Stomach (tissue), 19 donors: ENCODE measurements at places on chromosomes 13 and 19. TPM values are rescaled to one million over a fixed set of nuclear protein-coding genes. Genes with fewer than 3 reads are reported as not detected.

The DOCK6 gene
- total RNA-seq, result 32.1 TPM

DNA sequence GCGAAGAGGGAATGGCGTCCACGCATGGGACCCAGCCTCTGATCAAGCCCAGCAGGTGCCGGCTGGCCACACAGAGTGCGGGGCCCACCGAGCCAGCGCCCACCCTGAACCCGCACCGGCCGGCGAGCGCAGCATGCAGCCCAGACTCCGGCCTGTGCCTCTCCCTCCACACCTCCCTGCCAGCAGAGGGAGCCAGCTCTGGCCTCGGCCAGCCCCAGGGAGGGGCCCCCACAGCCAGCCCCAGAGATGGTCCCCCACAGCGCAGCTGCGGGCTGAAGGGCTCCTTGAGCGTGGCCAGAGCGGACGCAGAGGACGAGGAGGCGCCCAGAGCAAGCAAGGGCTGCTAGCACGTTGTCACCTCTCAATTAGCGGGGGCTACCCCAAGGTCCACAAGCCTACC is 904.5 kb downstream of the SLITRK6 start:
- no peak for DNase-seq

GRCh38 chr13:63636316-63636993 is 2220.8 kb upstream of the PCDH20 start:
- DNase-seq, result peak; percentile 18

DNA sequence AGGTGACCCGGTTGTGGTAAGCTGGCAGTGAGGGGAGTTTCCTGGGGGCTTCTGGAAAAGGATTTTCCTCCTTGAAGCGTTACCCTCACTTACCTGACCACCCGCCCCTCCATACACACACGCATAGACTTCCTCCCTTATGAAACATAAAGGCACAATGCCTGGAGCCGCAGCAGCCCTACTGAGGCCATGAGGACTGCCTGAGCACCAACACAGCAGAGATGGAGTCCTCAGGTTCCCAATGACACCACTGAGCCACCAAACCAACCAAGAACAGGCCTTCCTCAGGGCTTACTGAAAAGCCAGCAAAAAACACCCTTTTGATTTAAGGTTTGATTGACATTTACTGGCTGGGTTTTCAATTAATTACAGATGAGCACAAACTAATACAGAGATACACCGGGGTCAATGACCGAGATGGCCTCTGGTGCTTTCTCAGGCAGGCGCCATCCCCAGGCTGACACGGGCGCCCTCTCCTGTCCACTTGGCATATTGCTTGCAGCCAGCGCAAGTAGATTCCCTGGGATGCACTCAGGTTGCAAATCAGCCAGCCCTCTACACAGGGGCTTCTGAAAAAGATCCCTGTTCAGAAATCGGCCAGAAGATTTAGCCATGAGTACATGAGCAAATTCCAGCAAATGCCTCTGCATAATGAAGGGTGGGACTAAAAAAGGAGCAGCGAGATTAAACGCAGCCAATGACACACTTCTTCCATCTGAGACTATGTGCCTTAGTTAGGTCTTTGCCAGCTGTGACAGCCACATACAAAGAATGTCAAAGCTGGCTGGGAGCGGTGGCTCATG is 14.8 kb downstream of the OPA3 start:
- DNase-seq, result peak; percentile 72

- DNase-seq, result no peak
These were observed 8.2 kb downstream of the LAMP1 start for GRCh38 chr13:113305208-113305607.

The ZNF560 gene
- total RNA-seq, result not detected

DNA sequence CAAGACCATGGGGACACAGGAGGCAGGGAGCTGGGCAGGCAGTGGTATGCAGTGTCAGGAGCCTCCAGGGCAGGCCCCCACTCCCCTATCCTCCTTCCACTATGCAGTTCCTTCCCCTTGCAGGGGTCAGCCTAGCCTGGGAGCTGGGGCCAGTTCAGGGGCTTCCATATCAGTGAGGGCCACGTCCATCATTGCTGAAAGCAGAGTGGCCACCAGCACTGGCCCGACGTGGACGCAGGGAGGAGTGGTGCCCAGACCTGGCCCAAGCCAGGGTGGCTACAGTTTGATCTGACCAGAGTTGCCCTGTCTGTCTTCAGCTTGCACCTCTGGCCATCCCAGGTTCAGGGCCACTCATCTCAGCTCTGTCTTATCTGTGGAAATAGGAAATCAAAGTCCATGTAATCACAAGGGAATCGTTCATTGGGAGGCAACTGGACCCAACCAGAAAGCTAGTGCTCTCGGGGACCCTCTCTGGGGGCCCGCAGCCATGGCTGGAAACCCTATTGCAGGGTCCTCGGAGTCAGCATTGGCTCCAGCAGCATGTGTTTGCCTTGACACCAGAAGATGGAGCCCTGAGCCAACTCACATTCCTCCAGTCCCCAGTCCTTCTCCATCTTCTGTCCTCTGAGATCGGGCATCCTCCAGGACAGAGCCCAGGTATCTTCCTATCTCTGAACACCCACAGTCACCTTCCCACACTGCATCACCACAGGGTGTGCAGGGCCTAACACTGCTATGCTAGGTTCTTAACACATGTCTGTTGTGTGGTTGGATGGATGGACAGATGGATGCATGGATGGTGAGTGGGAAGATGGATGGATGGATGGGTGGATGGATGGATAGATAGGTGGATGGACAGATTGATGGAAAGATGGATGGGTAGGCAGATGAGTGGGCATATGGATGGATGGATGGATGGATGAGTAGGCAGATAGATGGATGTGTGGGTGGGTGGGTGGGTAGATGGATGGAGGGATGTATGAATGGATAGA is 75.7 kb upstream of the KCTD15 start:
- DNase-seq, result no peak

- DNase-seq, result no peak
These were observed 39.8 kb upstream of the SLC15A1 start for GRCh38 chr13:98792321-98792720.

The SBSN gene
- total RNA-seq, result not detected

DNA sequence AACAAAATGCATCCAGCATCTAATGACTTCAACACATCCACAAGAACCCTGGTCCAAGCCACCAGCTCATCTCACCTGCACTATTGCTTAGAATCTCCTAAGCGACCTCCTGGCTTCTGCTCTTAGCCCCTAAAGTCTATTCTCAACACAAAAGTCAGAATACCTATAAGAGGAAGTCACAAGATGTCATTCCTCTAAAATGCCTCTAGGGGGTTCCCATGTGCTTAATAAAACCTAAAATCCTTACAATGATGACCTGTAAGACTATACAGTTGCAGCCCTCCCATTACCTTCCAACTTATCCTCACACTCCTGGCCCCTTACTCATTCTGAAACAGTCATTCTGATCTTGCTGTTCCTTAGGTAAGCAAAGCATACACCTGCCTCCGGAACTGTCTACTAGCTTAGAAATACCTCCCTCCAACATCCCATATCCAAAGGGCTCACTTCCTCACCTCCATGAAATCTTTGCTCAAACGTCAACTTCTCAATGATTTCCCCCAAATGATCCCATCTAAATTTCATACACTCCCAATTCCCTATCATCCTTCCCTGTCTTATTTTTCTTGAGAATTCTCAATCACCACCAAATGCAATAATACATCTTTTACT is 10.0 kb downstream of the ATP7B start:
- no peak for DNase-seq

- DNase-seq, result peak; percentile 83
These were observed 23.9 kb upstream of the OXGR1 start for GRCh38 chr13:97018029-97018819.

- DNase-seq, result no peak
These were observed 8.8 kb downstream of the CCDC70 start for GRCh38 chr13:51870616-51871015.

The PNMA8B gene
- not detected for total RNA-seq

DNA sequence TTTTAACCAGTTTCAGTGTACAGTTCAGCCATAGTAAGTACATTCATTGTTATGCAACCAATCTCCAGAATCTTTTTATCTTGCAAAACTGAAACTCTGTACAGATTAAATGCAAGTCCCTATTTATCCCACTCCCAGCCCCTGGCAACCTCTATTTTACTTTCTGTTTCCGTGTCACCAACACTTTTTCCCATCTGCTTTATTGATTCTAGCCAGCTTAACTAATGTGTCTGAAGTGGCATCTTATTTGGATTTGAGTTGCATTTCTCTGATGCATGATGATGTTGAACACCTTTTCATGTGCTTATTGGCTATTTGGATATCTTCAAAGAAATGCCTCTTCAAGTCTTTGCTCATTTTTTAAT is 18.9 kb downstream of the SPATA13 start:
- no peak for DNase-seq

DNA sequence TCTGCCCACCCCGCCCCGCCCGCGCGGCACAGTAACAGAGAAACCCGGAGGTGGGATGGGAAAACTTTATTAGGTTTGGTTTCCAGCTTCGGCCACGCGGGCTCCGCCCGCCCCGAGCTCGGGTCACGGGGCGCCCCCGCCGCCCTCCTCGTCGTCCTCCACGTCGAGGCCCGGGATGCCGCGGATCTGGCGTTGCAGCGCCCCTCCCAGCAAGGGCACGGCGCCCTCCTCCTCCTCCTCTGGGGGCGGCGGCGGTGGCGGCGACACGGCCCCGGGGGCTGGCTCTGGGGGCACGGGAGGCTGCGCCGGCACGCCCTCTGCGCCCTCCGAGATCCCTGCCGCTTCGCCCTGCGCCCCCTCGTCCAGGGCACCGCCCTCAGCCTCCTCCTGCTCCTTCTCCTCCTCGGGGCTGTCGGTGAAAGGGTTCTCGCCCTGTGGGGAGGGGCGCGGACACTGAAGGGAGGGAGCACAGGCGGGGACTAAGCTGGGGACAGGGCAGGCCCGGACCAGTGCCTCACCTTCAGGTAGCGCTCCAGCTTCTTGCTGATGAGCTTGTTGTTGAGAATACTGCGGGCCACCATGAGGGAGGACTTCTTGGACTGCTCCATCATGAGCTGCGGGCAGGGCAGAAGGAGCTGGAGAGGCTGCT is 536 bp upstream of the AKAP8 start:
- DNase-seq, result peak; percentile 56

DNA sequence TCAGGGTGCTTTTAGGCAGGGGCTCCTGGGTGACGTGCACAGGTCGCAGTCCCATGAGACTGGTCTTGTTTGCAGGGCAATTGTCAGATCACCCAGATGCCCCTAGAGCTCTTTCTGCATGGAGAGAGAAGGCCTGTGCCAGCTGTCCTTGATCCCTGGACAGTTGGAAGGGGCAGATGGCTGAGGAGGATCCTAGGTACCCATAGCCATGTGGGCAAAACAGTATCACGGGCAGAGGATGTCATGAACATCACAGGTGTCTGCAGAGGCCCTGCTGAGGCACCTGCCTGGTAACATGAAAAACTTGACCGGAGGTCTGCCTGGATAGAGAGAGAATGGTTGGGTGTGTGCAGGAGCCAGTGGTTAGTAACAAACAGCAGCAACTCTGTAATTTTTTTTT is 99.3 kb downstream of the ZNF536 start:
- no peak for DNase-seq

DNA sequence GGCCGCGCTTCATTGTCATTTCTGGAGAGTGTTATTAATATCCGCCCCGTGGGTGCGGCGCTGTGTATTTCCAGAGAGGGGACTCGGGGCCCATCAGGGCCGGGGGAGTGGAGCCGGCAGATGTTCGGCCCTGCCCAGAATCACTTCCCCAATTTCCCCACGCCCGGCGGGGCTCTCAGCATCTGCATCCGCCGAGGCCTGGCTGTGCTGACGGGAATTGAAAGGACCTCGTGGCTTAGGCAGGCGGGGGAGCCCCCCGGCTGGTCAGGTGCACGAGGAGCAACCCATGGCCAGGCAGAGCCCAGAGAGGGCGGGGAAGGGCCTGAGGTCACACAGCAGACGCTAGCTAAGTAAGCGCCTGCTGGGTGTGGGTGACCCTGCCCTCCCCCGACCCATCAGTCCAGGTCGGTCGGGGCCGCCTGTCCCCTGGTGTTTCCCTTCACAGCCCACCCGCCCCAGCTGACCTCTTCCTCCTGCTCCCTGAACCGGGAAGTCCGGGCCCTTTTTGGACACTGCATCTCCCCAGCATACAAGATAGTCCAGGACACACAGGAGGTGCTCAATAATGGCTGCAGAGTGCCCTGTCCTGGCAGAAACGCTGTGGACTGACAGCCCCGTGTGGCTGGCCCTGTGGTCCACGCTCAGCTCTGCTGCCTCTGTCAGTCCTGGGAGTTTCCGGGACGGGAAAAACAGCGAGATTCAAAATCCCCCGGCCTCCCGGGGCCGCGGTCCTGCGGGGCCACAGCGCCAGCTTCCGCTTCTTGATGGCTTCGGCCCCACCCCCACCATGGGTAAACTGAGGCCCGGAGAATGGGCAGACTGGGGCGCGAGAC is 22.1 kb downstream of the ARID3A start:
- DNase-seq, result peak; percentile 59

DNA sequence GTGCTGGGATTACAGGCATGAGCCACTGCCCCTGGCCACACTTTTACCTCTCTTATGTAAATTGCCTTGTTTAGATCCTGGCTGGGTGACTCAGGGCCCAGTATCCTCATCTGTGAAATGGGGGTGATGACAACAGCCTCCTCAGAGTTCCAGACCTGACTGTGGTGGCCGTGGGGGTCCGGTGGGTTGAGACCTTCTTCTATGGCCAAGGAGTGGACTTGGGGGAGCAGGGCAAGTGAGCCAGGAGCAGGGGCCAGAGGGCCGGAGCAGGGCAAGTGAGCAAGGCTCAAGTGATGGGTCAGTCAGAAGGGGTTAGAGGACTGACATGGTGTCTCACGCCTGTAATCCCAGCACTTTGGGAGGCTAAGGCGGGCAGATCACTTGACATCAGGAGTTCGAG is 28.7 kb upstream of the ADGRE5 start:
- DNase-seq, result no peak

GRCh38 chr13:70088926-70089325 is 18.7 kb upstream of the ATXN8OS start:
- DNase-seq, result no peak

- no peak for DNase-seq
These were observed 7.7 kb downstream of the ZNF543 start for GRCh38 chr19:57327993-57328392.

- DNase-seq, result no peak
These were observed 63.4 kb upstream of the DIAPH3 start for GRCh38 chr13:60227158-60227557.

- DNase-seq, result no peak
These were observed 291.0 kb downstream of the ENOX1 start for GRCh38 chr13:43495732-43496131.

The ZNF57 gene
- total RNA-seq, result 15.6 TPM

GRCh38 chr13:50722440-50723125 is 120.9 kb downstream of the DLEU7 start:
- DNase-seq, result no peak

The ATP8B3 gene
- not detected for total RNA-seq

GRCh38 chr19:18112989-18113478 is 15.5 kb downstream of the MAST3 start:
- DNase-seq, result peak; percentile 95

- no peak for DNase-seq
These were observed 731.8 kb upstream of the ARGLU1 start for GRCh38 chr13:107299717-107300116.

- DNase-seq, result no peak
These were observed 75.7 kb downstream of the ZNF100 start for GRCh38 chr19:21691661-21692060.

DNA sequence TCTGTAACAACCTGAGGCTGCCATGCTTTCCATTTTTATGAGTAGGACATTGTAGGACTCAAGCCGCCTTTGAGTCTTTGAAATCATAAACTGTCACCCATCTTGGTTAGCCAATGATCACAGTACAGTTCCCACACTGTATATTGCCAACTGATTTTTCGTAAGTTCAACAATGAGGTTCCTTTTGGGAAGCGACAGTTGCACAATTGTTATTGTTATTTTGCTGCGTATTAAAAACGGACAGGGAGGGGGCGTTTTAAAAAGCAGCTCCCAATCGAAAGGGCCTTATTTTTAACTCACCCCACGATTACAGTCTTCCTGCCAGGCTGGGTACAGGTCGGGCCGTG is 601 bp downstream of the SLC46A3 start:
- DNase-seq, result no peak

GRCh38 chr19:15115080-15115479 is 7.9 kb downstream of the SYDE1 start:
- DNase-seq, result peak; percentile 43
